Cortex of kidney (tissue), 1 donor: ENCODE measurements at places on chromosomes 7 and 10.

DNA sequence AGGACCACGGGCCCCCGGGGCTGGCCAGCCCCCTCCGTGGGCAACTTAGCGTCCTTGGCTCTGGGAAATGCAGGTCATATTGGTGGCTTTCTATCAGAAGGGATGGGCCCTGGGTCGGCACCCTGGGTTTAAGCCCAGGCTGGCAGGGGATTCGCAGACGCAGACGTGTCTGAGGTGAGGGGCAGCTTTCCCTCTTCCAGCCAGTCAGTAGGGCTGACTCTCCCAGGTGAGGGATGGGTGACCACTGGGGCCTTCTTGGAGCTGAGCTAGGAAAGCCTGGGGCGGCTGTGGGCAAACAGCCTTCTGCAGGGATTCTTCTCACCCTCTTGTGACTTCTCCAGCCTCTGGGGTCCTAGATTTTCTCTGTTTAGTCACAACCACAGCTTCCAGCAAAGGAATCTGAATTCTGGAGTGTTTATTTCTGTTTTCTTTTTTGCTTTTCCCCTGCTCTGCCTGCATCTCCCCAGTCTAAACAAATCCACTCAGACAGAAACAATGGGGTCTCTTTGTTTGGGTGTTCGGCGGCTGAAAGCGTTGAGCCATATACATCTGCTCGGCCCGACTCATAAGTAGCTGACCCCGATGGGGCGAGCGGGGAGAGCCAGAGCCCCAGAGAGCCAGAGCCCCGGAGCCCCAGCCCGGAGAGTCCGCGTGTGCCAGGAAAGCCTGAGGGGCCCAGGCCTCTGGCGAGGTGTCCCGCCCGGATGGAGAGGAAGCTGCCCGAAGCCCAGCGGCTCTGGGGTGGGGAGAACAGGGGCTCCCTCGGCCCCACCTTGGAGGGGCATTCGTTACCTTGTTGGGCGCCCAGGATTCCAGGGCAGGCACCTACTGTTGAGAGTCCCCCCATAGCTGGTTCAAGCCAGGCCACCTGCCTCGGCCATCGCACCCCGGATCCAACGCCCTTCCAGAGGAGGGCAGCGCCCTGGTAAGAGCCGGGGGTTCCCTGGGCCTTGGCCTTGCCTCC lies 2.0 kb downstream of the MNX1 start:
- no peak for DNase-seq

- no peak for DNase-seq
Observed at GRCh38 chr10:86600296-86600695, 54.1 kb upstream of the OPN4 start.

DNA sequence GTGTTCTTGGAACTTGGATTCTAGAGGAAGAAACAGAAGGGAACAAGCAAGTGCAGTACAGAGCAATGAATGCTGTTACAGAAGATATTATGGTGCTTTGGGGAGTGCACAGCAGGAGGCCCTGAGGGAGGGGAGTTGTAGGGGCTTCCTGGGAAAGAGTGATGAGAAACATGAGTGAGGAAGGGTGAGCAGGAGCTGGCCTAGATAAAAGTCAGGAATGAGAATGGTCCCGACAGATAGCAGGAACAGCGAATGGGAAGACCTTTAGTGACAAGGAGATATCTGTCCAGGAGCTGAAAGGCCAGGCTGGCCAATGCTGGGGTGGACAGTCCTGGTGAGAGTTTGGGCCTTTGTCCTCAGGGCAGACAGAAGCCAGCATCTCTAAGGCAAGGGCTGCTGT lies 20.6 kb upstream of the CCNJ start:
- no peak for DNase-seq

DNA sequence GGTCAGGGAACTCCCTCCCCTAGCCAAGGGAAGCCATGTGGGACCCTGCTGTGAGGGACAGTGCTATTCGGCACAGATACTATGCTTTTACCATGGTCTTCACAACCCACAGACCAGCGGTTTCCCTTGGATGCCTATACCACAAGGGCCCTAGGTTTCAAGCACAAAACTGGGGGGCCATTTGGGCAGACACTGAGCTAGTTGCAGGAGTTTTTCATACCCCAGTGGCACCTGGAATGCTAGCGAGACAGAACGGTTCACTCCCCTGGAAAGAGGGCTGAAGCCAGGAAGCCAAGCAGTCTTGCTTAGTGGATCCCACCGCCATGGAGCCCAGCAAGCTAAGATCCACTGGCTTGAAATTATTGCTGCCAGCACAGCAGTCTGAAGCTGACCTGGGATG lies 156.8 kb downstream of the THSD7A start:
- DNase-seq: no peak

DNA sequence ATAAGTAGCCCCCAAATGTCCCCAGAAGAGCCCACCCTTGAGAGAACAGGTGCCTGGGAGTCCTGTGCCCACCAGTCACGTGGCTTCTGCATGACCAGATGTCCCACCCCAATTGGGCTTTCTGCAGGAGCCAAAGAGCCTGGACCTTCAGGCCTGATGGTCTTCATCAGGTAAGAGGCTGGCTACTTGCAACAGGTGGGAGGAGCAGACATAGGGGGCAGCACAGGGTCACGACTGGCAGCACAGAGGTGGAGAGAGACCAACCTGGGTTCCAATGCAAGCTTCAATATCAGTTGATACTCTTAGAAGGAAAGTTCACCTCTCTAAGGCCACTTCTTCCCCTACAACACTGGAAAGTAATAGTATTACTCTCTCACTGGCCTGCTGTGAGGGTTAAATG lies 288.0 kb downstream of the ELMO1 start:
- DNase-seq: no peak

GRCh38 chr7:74302745-74303221 lies 13.6 kb downstream of the CLIP2 start:
- no peak for DNase-seq

DNA sequence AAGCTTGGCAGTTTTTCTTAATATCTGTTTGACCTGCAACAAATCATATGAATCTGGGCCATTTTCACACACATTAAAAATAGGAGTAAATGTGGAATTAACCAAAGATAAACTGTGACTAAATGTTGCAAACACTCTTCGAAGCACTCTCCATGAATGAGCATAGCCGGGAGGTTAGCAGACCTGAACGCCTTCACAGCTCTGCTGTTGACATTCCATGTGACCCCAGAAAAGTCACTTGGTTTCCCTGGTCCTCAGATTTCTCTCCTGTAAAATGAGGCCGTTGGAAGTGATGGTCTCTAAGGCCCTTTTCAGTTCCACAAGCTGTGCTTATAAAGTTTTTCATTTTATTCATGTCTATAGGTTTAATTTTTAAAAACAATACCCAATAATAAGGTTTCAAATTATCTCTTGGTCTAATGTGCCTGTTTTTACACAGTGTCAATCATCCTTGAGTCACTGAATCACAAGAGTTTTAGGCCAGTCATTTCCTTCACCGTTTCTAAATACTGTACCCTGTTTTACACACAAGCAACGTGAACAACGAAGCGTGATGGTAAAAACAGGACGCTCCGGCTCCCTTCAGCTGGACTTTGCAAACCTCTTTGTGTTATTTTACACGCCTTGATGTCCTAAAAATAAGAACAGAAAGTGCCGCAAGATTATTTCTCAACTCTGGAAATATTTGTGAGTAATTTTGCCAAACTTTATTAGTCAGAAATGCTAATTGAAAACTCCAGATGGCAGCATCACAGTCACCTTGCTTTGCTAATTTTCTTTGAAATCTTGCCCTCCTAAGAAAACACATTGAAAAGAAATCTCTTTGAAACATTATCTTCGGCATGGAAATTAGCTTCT lies 38.6 kb upstream of the MET start:
- no peak for DNase-seq

- no peak for DNase-seq
Observed at GRCh38 chr10:120075349-120075748, 182.8 kb downstream of the SEC23IP start.

GRCh38 chr10:75263806-75264205 lies 28.0 kb upstream of the COMTD1 start:
- no peak for DNase-seq

DNA sequence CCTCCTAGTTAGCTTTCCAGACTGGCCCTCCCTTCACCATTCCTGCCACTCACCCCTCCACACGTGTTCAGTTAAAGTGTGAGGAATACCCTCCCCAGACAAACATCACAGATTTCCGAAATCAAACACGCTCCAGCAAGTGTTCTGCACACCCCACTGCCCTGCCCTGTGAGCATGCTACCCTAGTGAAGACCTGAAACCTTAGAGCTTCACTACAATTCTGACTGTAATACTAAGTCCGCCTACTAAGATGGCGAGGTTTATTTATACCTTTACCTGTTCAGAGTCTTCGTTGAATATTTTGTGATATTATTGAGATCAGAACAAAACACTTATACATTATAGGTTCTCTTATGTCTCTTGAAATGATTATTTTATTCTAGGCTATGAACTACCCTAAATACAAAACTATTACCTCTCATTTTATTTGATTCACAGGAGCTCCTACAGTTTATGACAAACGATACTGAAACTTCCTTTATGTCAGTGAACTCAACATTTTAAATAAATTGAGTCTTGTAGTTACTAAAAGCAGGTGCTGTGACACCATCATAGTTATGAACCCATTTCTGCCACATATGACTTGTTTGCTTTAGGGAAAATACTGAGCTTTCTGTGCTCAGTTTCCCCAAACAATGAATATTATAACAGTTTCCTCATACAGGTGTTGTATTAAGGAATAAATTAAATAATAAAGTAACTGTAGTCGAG lies 8.6 kb downstream of the SCIN start:
- no peak for DNase-seq

GRCh38 chr10:5557040-5557721 lies 32.4 kb downstream of the CALML3 start:
- no peak for DNase-seq

GRCh38 chr10:113060201-113061053 lies 110.4 kb downstream of the TCF7L2 start:
- no peak for DNase-seq

- no peak for DNase-seq
Observed at GRCh38 chr10:131833013-131833412, 67.8 kb upstream of the PPP2R2D start.

DNA sequence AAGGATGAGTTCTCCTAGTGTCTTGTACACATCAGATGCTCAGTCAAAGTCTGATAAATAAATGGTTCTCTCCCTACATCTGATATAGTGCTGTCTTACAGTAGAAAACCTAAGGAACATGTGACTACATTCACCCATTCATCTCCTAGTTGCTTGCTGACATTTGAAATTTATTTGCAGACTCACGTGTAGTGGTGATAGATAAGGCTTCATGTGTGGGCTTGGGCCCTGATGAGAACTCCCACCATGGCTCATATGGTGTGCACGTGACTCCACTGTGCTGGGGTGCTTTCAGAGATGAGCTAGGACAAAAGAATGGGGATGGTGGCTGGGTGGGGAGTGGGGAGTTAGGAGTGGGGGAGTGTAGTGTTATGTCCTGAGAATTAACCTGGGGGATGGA lies 287.3 kb downstream of the RPS24 start:
- DNase-seq: no peak
